Caki2 (cell line): ENCODE measurements at places on chromosomes 5 and 9.

DNA sequence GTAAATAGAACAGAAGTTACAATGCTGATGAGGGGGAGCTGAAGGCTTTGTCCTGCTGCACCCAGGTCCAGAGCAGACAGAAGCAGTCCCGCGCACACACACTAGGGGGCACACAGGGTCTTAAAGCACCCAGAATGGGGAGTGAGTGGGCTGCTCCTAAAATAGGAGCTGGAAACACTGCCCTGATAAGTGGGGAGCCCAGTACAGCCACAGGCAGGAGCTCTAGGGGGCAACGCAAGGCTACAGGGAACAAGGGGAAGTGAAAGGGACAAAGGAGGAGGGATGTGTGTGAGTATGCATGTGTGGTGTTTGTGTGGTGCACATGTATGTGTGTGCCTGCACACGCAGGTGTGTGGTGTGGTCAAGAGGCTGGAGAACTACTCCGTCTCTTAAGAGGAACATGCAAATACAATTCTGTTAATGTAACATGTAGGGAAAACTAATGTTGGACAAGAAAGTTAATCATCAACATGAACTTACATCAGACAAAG is 191.5 kb downstream of the ROR2 start:
- peak; percentile 50 for DNase-seq

- DNase-seq, result no peak
Measured at GRCh38 chr9:7259544-7260241, 501.9 kb downstream of the KDM4C start.

- no peak for DNase-seq
Measured at GRCh38 chr5:158060212-158060611, 201.3 kb upstream of the CLINT1 start.

GRCh38 chr5:149280124-149280523 is 8.5 kb downstream of the AFAP1L1 start:
- no peak for DNase-seq
